ENCODE measurements at places on chromosomes 1 and 21. TPM values are rescaled to one million over a fixed set of nuclear protein-coding genes. Genes with fewer than 3 reads are reported as not detected.

- no peak for DNase-seq
Measured at GRCh38 chr1:45385302-45385701, 45.1 kb upstream of the MUTYH start.

DNA sequence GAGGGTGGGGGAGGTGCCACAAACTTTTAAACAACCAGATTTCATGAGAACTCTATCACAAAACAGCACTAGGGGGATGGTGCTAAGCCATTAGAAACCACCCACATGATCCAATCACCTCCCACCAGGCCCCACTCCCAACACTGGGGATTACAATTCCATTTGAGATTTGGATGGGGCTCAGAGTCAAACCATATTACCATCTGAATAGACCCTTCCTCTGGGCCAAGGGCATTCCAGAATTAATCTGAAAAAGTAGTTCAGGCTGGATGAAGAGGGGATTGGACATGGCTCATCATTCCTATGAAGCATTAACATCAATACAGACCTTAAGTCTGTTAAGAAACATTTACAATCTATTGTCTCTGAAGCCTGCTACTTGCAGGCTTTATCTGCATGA, 149.9 kb upstream of the DNAH14 start:
- no peak for DNase-seq

GRCh38 chr1:166811691-166812090, 27.6 kb upstream of the POGK start:
- no peak for DNase-seq

GRCh38 chr1:62918700-62919099, 134.8 kb downstream of the ATG4C start:
- no peak for DNase-seq

DNA sequence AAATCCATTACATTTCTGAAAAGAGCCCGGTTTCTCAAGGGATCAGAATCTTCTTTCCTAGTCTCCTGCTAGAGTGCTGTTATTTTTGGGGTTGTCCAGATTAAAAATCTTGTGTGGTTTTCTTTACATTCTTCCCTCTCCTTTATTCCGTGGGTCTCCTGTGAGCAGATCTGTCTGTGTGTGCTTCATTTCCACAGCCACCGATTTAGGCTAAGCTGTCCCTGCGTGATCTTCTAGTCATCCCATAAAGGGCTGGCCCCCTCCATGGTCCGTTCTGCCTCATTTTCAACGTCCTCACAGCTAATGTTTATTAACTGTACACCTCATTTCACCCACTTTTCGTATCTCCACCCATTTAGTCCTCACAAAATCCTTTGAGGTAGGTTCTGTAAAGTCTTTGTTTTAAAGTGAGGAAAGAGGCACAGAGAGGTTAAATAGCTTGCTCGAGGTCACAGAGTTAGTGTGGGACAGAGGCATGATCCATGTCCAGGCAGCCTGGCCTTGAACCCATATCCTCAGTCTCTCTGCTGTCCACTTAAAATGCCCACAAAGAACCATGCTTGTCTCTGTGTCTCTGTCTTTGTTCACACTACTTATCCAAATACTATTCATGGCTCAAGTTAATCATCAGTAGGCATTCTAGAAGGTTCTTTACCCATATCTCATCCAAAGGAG, 38.2 kb upstream of the KIF1B start:
- no peak for DNase-seq

DNA sequence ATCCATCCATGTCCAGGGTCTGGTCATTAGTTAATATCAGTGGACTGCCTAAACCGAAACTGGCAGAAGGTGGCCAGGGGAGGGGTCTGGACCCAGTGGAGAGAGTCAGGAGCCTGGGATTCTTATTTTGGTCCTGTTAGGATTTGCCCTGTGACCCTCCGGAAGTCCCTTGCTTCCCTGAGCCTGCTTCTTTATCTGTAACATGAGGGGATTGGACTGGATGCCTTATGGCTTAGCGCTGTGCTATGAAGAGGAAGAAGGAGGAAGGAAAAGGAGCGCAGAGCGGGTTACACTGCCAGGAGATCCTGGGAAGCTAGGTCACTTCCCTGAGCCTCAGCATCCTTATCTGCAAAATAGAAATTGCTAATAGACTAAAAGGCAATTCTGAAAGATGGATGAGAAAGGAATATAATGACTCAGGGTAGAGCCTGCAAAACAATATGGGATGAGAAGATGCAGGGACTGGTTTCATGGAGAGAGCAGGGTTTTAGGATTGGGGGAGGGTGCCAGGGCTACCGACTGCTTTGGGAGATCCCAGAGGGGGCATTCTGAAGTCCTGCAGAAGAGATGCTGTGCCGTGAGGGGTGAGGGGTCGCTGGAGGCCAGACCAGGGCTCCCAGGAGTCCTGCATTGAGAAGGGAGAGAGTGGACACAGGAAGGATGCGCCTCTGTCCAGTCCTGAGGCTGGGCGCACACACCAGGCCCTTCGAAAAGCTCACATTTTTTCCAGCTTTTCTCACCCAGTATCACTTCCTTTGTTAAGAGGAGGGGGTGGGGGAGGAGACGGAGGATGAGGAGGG, 460 bp upstream of the ADORA1 start:
- DNase-seq, result no peak

The GJC2 gene
- polyA plus RNA-seq, result 0.61 TPM

The ADAMTSL4 gene
- polyA plus RNA-seq, result 77.9 TPM

The NAV1 gene
- polyA plus RNA-seq, result 41.1 TPM

The ZC3H12A gene
- polyA plus RNA-seq, result 0.72 TPM

The TRIM67 gene
- polyA plus RNA-seq, result 0.05 TPM

The OR2T29 gene
- not detected for polyA plus RNA-seq

Measured in muscle of arm (tissue), 14 donors.